ENCODE measurements at places on chromosomes 11 and 22.

GRCh38 chr11:129119036-129119435 lies 73.1 kb downstream of the ARHGAP32 start:
- DNase-seq = no peak

DNA sequence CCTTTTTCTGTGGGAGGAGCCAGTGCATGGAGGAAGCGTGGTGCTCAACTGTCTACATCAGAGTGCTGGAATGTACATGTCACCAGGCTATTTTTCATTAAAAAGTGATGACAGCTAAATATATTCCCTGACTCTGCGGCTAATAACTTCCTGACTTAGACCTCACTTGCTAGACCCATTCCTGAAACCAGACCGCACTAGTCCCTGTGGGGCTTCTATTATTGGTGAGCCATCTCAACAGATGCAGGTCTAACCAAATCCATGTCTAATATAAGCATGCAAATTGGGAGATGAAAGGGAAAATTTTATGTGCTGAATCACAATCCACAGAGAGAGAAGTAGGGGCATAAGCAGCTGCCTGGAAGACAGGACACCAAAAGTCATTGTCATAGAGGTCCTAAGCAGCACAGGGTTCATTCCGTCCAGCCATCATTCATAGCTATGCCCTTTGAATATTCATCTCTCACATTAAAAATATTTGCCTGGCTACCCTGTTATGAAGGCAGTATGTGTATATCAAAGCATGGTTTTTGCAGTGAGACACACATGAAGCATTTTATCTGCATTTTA lies 110.9 kb upstream of the BLID start:
- DNase-seq = peak; percentile 97

DNA sequence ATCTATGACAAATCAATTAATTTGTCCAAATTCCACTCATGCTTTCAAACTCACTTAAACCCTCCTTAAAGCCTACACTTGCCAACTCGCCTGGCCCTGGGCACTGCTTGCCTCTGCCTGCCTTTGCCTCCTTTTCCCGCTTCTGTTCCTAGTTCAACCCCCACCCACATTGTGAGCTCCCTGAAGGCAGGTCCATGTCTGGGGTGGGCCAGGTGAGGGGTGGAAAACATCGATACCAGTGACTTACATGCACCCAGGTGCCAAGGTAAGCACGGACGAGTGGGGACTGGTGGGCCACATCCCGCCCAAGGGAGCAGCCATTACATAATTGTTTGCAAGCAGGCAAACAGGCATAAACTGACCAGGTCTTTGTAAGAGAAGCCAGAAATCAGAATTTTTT lies 146.2 kb downstream of the ST3GAL4 start:
- DNase-seq = no peak

DNA sequence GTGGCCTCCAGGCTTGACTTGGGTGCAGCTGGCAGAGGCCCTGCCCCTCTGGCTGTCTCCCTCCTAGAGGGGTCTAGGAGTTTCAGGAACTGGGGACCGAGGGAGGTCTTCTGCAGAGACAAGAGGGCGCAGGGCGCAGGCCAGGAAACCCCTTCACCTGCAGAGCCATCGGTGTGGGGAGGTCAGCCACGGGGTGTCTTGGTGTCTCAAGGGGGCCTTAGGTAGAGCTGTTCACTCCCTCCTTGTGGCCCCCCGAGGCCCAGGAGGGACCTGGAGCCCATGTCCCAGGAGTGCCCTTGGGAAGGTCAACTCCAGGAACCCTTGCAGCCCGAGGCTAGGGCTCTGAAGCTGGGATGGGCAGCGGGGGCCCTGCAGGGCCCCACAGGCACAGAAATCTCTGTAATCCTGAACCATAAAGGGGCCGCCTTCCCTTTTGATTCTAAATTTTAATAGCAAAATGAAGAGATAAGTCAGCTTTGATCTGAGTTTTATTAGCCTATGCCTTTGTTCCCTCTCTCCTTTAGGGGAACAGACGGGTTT lies 31.4 kb upstream of the TH start:
- no peak for DNase-seq

GRCh38 chr11:20008871-20009644 lies 151.2 kb downstream of the DBX1 start:
- no peak for DNase-seq

DNA sequence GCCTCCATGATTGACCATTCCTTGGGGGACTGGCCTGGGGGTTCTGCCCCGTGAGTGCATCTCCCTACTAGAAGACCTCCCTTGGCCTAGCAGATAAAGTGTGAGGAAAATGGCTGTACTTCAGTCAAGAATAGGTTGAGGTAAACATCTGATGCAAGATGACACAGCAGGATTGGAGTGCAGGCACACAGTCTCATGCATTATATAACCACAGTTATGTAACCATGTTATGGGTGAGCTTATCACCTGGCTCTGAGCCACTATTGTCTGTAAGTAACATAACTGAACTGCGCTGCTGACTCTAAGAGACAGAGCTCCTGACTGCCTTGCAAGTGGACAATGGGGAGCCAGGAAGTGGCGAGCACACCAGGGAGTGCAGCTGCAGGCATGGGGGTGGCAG lies 378.7 kb upstream of the ANO5 start:
- no peak for DNase-seq

GRCh38 chr22:45009606-45010531 lies at the start of gene PHF21B:
Gene PHF21B, minus strand, starts transcription at chr22:45010005. Its CDS starts 456 bp downstream, at chr22:45009549.
- DNase-seq = peak; percentile 13

- DNase-seq = no peak
These were observed 90.5 kb downstream of the UBASH3B start for GRCh38 chr11:122746050-122746478.

- DNase-seq = no peak
These were observed 298.7 kb upstream of the ZC3H12C start for GRCh38 chr11:109794501-109794900.

- no peak for DNase-seq
These were observed 8.2 kb upstream of the YWHAH start for GRCh38 chr22:31935961-31936635.

GRCh38 chr11:29280452-29280851 lies 736.4 kb downstream of the KCNA4 start:
- DNase-seq = no peak

DNA sequence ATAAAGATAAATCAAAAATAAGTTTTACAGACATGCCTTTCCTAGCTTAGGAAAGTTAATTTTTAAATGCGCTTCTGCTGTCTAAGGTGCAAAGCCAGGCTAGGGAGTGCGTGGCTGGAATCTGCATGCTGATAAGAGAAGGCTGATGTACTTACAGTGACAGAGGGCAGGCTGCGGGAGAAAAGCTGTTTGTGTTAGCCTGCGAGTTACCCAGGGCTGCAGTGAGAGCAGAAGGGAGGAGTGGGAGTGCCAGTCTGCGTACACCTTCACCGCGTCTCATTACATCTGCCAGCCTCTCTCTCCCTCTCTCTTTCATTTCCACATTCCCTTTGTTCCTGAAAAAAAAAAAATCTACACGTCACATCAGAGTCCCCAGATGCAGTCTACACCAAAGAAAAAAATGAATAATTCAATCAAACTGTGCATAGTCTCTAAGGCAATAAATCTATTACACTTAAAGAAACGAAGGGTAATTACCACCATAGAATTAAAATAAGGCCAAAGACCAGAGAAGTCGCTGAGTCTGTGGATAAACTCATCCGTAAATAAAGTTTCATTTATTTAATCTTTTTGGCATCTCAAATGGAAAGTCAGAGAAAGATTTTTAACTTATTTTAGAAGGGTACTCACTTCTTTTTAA lies 126.4 kb upstream of the C11orf58 start:
- DNase-seq = no peak

- DNase-seq = no peak
These were observed 269.0 kb upstream of the PDGFD start for GRCh38 chr11:104432981-104433380.

GRCh38 chr11:93432247-93432646 lies 101.7 kb downstream of the DEUP1 start:
- no peak for DNase-seq

- no peak for DNase-seq
These were observed 11.2 kb downstream of the MCM5 start for GRCh38 chr22:35411102-35411501.

GRCh38 chr11:36033082-36033751 lies 89.4 kb downstream of the LDLRAD3 start:
- DNase-seq = no peak

GRCh38 chr22:41668971-41669911 lies 19.4 kb downstream of the SNU13 start:
- peak; percentile 94 for DNase-seq

GRCh38 chr11:111538407-111539114 lies 2.0 kb upstream of the LAYN start:
- no peak for DNase-seq

- DNase-seq = no peak
These were observed 1.7 kb downstream of the TMEM184B start for GRCh38 chr22:38271101-38271500.

- no peak for DNase-seq
These were observed 27.6 kb upstream of the EXPH5 start for GRCh38 chr11:108620958-108621772.

DNA sequence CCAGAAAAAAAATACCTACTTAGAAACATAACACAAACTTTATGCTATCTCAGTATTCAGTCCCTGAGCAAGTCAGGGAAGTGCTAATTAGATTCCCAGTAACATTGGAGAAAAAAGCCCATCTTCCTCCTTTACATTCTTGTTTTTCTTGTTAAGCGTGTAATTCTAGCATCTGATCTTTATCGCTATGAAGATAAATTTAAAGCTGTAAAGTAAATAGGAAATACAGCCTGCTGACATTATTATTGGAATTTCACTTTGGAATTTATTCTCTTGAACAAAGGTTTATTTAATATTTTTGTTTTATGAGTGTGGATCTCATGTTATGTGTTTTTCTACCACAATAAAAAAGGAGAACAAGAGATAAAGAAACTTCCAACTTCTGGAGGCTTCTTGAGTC lies 13.9 kb downstream of the ALKBH3 start:
- no peak for DNase-seq

GRCh38 chr11:78954261-78954660 lies 379.6 kb upstream of the NARS2 start:
- no peak for DNase-seq

GRCh38 chr22:43587574-43587973 lies 175.8 kb downstream of the MPPED1 start:
- peak; percentile 5 for DNase-seq

GRCh38 chr11:86799680-86800075 lies 664 bp upstream of the PRSS23 start:
- no peak for DNase-seq

- DNase-seq = no peak
These were observed 727.3 kb downstream of the LRRC4C start for GRCh38 chr11:40732132-40732531.
